ENCODE measurements at places on chromosomes 1 and 21.
A peak's percentile ranks its signal among the peaks of the same experiment; 100 is the strongest.

- DNase-seq = peak; percentile 8
Measured at GRCh38 chr1:84103197-84103992, 40.7 kb upstream of the PRKACB start.

DNA sequence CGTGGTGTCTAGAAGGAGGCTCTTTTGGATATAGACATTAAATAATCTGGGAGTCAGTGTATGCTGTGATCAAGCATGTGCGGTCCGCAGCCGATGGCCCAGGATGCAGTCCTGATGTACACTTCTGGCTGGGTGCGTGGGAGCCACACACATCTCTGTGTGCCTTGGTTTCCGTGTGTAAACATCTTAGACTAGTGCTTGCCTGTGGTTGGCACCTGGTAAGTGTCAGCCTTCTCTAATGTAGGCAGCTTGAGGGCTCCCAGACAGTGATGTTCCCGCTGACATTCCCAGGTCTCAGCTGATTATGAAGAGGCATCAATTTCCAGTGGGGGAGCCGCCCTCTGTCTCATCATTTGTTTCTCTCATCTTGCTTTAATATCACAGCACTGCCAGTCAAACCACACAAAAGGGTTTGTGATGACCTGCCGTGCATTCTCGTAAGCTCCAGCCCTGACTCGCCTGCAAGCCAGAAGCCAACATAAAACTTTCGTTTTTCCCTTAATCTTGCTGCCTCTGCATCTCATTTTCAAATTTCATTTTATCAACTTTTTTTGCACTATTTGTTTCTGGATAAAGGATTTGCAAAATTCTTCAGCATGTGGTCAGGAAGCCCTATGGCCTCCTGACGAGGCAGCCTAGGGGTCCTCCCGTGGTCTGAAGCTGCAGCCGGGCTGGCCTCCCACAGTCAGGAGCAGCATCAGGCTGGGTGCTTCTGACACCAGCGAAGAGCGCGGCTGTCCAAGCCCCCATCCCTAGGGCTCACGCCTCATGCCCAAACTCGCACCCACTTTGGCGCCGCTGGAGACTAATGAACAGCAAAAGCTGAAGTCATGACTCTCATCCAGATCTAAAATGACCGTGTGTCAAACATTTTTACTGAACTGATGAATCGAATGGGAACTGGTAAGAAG is 28.1 kb downstream of the PDE9A start:
- no peak for DNase-seq

- no peak for DNase-seq
Measured at GRCh38 chr1:31586376-31587327, 10.3 kb downstream of the TINAGL1 start.

DNA sequence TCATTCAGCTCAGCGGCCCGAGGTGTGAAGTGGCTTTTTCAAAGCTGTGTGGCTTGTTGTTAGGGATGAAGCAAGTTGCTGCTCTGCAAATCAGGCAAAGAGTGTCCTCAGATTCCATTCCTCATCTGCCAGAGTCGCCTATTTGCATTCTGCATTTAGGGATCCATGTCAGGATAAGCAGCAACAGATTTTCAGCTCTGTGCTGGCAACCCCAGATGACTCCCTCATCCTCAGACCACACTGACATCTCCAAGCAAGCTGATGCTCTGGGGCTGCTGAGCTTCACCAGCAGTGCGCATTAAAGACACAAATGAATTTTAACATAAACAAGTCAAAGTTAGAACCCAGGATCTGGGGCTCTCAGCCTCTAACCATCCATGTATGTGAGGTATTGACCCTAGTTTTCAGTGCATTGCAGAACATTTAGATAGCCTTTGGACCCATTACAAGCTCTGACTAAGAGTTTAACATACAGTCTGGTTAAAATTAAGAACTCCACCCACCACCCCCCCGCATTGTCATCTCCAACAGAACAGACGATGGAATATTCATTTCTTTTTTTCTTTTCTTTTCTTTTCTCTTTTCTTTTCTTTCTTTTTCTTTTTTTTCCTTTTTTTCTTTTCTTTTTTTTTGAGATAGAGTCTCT is 10.9 kb downstream of the CFAP107 start:
- no peak for DNase-seq

DNA sequence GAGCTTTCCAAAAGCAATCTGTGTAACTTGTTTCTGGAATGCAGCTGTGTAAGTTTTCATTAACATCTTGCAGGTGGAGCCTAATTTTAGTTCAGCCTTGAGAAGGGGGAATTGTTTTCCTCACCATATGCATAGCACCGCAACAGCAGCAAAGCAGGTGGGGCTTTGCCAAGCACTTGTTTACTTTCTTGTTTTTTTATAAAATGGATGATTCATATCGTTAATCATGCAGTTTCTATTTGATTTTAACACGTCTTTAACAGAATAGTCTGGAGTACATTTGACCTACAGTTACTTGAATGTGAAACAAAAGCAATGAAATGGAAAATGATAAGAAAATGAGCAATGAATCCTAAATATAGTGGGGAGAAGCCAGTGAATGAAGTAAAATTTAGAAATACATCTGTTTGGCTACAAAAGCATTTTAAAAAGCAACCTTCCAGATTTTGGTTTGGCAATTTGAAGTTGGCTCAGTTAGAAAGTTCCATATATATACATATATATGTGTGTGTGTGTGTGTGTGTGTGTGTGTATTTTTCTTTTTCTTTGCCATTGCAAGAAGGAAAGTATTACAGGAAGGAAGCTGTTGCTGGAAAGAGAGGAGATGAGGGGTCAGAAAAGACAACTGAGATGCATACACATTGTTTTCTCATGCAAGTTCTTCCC is 119.0 kb upstream of the ADGRL2 start:
- DNase-seq = no peak

All from nucleus accumbens (tissue), 56 donors.